NCI-H82 (cell line): ENCODE measurements at places on chromosomes 16 and 17.
A peak's percentile ranks its signal among the peaks of the same experiment; 100 is the strongest.

GRCh38 chr16:78664811-78665772, 565.6 kb downstream of the WWOX start:
- DNase-seq = peak; percentile 35

- peak; percentile 31 for DNase-seq
Measured at GRCh38 chr17:6475411-6475810, 31.2 kb downstream of the PIMREG start.

DNA sequence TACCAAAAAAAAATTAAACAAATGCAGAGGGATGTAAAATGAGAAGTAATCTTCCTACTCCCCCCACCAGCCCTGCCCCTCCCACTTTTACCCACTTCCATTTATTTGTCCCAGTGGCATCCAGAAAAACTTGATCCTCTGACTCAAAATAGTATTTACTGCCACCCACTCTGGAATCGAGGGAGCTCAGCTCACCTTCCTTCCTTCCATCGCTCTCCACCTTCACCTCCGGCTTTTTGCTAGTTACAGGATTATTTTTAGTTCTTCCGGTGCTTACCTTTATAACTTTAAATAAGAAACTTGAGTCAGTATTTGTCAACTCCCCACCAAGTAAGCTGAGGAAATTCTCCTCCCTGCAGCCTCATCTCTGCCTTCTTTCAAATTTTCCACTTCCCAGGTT, 94.9 kb downstream of the AMFR start:
- DNase-seq = no peak

GRCh38 chr17:62824290-62825131, 16.4 kb upstream of the MARCHF10 start:
- DNase-seq = peak; percentile 32

- no peak for DNase-seq
Measured at GRCh38 chr17:72468841-72469240, 348.0 kb downstream of the SOX9 start.

- DNase-seq = peak; percentile 60
Measured at GRCh38 chr16:19804538-19805323, 79.9 kb downstream of the GPRC5B start.

DNA sequence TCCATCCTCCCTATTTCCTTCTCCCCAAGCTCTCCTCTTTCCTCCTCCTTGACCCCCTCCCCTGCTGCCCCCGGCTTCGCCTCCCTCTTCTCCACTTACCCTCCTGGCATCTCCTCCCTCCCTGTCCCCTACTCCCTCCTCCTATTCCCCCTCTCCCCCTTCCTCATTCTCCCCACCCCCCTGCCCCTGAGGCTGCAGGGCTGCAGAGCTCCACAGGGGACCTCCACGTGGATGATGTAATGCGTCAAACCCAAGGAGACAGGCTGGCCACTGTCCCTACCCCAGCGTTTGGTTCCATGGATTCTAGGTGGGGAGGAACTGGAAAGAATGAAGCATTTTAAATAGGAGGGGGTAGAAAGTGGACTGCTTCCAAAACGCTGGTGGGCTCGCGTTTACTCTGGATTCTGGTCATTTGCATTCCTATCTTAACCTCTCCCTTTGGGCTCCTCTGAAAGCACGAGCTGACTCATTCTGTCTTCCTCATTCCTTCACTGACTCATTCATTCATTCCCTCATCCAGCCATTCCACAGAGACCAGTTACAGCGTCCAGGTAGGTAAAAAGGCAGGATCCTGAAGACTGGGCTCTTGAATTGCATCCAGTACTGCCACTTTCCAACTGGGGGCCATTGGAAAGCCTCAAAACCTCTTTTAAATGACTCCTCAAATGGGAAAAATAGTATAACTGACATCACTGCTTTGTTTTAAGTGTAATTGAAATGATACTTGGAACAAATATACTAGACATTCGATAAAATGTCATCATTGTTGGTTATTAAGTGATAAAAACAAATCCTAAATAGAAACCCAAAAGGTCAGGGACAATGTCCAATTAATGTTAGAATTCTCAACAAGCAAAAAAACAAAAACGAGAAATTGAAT, 943 bp upstream of the COTL1 start:
- peak; percentile 60 for DNase-seq

DNA sequence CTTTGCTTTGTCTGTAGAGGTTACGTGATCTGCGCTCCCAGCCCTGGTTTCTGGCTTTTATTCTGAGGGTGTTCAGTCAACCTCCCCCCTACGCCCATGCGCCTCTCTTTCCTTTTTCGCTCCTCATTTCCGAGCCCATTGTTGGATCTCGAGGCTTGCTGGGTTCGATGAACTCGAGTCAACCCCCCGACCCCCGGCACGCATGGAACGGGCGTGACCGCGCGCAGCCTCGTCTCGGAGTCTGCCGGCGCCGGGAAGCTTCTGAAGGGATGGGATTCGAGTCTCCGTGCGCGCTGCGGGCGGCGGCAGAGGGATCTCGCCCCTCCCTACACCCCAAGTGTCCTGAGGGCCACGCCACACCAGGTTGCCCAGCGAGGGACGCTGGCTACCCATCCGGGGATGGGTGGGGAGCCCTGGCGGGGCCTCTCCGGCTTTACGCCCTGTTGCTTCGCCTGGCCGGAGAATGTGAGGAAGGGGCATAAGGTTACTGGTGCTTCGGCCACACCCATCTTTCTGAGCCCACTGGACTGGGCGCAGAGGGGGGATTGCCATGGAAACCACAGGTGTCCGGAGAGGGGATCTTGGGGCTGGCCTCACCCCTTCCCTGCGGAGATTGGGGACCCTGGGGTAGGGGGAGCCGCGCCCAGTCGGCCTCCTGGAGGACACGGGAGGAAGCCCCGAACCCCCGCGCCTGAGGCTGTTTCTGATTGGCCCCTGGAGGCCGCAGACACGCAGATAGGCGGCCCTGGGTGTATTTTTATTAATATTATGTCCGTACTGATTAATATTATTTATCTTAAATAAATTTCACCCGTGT, 1.8 kb downstream of the MAPT start:
- peak; percentile 35 for DNase-seq

- DNase-seq = peak; percentile 84
Measured at GRCh38 chr17:32936894-32937500, 9.0 kb downstream of the TMEM98 start.

DNA sequence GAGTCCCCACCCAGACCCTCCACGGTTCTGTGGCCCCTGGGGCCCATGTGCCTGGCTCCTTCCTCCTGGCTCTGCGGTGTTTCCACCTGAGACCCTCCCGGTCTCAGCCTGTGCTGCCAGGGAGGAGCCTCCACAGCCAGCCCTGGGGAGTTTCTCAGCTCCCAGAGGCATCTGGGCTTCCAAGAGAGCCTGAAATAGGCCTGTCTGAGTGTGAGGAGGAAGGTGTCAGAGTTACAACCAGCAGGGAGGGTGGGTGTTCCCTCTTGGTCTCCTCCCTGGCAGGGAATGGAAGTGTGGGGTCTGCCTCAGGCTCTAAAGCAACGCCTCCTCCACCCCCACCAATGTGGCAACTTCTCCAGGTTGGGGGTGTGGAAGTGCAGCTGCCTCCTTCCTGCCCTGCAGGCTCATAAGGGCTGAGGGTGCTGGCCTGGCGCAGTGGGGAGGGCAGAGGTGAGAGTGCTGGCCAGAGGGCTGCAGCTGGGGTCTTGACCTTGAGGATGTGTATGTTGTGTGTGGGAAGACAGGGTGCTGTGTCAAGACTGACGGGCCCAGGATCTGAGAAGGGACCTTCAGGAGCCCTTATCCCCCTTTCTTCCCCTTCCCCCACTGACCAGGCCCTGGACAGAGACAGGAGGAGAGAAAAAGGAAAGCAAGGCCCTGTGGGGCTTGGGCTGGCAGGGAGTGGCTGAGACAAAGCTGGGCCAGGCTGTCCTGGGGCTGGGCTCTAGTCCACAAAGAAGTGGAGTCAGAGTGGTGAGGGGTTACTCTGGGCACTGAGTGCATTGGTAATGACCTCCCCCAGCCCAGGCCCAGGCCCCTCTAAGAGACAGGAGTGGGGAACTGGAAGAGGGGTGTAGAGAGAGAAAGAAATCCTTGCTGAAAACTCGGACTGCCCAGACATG, 2.4 kb downstream of the CYGB start:
- DNase-seq = no peak

GRCh38 chr17:34578016-34578415, 1.4 kb upstream of the TMEM132E start:
- DNase-seq = peak; percentile 99

DNA sequence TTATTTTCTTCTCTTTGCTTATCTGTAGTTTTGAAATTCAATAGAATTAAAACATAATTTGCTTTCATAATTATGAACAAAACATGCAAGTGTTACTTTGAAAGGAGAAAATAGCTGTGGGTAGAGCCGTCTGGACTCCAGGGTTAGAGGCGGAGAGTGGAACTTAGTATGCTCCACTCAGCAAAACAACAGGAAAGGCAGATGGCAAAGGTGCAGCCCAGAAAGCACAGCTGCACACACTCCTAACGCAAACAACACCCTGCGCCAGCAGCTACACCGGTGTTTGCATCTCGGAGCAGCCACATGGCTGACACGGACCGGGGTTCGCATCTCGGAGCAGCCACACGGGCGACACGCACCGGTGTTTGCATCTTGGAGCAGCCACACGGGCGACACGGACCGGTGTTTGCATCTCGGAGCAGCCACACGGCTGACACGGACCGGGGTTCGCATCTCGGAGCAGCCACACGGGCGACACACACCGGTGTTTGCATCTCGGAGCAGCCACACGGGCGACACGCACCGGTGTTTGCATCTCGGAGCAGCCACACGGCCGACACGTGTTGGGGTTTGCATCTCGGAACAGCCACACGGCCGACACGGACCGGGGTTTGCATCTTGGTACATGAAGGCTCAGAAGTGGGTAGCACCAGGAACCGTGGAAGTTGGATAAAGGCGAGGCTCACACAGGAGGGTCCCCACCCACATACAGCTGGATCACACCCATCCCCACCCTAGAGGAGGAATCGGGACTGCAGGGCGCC, 12.2 kb upstream of the CAPN15 start:
- no peak for DNase-seq

- no peak for DNase-seq
Measured at GRCh38 chr16:53952215-53953208, 248.6 kb downstream of the FTO start.

DNA sequence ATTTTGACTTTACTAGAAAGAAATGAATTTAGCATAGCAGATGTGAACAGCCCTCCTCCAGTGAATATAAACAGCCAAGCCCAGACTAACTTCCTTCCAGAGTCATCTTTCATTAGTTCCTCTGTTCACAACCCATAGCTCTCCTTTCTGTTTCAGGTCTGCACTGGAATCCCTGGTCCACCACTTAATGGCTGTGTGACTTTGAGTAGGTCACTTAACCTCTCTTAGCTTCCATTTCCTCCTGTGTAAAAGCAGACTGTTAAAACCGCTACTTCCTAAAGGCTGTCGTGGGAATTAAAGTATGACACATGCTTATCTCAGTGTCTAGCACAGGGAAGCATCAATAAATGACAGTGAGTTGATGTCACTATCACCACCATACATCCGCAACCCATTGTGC, 7.5 kb downstream of the SLC6A4 start:
- DNase-seq = no peak

- peak; percentile 92 for DNase-seq
Measured at GRCh38 chr17:78925234-78925633, at the start of gene TIMP2. TSS of gene TIMP2 (minus strand) at chr17:78925387. CDS start at chr17:78925088, 299 bp downstream.

- no peak for DNase-seq
Measured at GRCh38 chr17:2150806-2151205, 95.9 kb downstream of the HIC1 start.

DNA sequence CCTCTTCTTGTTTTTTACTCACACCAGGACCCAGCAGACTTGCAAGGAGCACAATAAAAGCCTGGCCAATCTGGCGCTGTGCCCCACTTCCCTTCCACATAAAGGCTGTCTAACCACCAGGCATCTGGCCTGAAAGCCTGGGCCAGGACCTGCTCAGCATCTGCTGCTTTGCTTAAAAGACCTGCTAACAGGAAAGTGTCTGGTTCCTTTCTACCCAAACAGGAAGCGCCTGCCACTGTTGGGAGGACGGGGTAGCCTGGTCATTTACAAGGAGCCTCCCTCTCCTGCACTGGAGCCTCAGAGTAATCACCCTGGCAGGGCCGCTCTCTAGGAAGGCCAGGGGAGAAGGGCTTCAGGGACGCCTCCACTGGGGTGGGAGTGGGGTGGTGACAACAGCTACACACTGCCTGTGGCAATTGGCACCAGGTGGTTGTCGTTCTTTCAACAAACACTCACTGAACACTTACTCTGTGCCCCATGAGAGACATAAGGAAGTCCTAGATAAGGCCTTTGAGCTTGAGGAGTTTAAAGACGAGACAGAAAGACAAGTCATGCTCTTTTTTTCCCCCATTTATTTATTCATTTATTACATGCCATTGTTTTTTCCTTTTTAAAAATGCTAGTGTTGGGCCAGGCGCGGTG, 6.3 kb upstream of the MMP28 start:
- DNase-seq = no peak

GRCh38 chr16:23509782-23510163, 521 bp downstream of the GGA2 start:
- DNase-seq = peak; percentile 96

DNA sequence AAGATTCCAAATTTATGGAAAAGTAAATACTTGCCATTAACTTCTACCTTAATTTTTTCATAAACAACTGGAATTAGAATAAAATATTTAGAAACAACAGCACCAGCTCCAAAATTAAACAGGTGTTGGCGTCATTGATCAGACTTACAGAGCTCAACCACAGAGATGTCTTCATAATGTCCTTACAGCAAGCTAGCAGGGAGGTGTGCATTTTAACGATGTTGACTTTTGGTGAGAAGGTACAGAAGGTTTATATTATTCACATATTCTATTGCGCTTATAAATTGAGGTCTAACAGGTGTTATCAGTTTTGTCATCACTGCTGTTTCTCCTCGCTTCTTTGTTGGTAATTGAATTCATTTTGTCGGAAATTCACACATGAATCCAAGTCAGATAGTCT, 226.2 kb upstream of the CA10 start:
- no peak for DNase-seq

DNA sequence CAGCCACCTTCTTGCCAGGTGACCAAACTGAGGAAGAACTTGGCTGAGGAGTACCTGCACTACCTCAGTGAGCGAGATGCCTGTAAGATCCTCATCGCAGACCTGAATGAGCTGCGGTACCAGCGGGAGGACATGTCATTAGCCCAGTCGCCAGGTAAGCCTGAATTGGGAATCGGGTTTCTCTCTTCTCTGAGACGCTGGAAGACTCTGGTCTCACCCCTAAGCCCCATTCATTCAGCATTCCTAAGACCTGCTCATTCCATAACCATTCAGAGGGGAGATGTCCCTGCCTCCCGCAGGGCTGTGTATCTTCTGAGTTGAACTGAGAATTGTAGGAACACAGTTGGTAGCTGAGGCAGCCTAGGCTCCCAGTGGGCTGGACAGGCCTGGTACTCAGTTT, 17.0 kb upstream of the THAP11 start:
- DNase-seq = no peak

DNA sequence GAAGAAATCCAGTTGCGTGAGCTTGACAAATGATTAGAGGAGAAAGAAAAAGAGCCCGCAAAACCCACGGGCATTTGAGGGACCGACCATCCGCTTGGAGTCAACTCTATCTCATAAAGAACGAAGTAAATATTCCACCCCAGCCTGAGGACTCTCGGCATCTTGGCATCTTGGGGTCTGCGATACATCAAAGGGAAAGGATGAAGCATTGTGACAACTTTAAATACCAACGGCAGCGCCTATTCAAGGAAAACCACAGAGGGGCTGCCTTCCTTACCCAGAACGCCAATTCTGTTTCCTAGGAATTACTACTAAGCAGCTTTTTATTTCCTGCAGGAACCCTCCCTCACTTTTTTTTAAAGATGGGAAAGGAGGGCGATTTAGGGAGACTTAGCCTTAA, 152.2 kb downstream of the FOXL1 start:
- DNase-seq = no peak
